Uterus (tissue), 4 donors: ENCODE measurements at places on chromosomes 13 and 19. TPM values are rescaled to one million over a fixed set of nuclear protein-coding genes. Genes with fewer than 3 reads are reported as not detected.

The MLNR gene
- not detected for total RNA-seq

DNA sequence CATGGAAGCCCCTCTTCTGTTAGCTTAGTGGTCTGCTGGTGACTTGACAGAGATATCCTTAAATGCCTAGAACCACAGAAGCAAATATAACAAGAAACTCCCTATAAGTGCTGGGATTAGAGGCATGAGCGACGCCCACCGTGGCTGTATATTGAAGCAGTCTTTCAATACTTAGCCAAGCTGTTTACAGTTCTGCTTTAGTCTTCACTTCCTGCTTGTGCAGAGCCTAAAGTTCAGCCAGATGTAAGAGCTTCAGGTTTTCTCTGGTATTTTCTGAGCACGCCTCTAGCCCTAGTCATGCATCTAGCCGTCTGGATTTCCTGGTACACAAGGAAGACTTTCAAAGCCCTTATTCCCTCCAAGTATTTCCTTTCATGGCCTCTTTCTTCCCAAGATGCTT lies 28.5 kb downstream of the TRPM4 start:
- DNase-seq = no peak
- H3K36me3 ChIP-seq = no peaks in the 10 kb centered on the region
- no peaks in the 10 kb centered on the region for H3K4me1 ChIP-seq

DNA sequence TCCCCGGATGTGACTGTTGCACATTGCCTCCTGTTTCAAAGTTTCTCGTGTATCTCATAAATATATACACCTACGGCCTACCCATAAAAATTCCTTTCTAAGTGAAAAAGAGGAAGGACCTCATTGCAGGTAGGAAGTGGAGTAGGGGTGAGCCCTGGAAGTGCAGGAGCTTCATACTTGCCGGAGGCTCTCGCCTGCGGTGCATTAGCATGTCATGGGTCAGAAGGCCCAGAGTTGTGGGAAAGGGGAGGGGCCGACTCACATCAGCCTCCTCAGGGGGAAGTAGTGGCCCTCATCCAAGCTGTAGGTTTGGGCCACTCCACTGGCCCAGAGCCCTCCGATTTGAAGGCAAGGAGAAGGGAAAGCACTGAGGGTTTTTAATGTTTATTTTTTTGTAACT lies 26.0 kb upstream of the IRS2 start:
- no peaks in the 10 kb centered on the region for H3K4me1 ChIP-seq
- H3K27ac ChIP-seq = no peak overlapping the region

The DZIP1 gene
- total RNA-seq = 24.1 TPM

The ICAM3 gene
- 65.3 TPM for total RNA-seq

DNA sequence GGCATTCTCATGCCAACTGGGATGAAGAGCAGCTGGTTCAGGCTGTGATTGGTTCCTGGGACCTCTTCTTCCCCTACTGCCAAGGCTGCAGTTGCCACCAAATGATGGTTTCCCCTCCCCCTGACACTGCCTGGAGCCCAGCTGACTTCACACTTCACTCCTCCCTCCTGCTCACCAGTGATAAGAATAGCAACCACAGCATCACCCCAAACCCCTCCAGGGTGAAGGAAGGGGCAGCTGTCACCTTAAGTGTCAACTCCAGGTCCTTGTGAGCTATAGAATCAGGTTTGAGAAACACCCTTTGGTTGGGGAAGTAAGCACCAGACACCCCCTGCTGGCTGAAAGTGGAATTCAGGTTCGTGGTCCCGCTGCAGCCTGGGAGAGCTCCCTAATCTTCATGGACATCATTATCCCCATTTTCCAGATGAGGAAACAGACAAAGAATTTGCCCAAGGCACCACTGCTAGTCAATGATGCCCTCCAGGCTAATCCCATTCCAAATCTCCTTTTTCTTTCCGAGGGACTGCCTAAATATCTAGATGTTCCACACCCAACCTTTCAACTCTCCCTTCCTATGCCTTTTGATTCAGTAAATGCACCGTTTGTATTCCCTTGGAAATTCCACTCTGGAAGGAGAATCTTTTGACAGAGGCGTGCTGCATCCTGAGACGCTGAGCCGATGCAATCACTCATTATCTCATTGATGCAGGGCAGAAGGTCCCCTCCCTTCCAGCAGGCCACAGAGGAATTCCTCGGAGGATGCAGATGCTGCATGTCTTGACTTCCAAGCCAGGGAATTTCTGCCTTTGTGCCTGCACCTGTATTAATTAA lies 50.6 kb upstream of the UQCRFS1 start:
- no peaks in the 10 kb centered on the region for H3K27me3 ChIP-seq
- H3K27ac ChIP-seq = no peak overlapping the region
- no peak for DNase-seq
- no peak overlapping the region for H3K4me3 ChIP-seq
- H3K4me1 ChIP-seq = no peaks in the 10 kb centered on the region

- H3K4me3 ChIP-seq = no peak overlapping the region
- no peak for DNase-seq
- H3K4me1 ChIP-seq = no peaks in the 10 kb centered on the region
- H3K27ac ChIP-seq = no peak overlapping the region
- no peaks in the 10 kb centered on the region for H3K27me3 ChIP-seq
Measured at GRCh38 chr19:5515737-5516136, 52.0 kb downstream of the TINCR start.

GRCh38 chr19:3266792-3267514 lies 42.5 kb downstream of the CELF5 start:
- H3K4me3 ChIP-seq = no peak overlapping the region
- no peaks in the 10 kb centered on the region for H3K36me3 ChIP-seq
- H3K4me1 ChIP-seq = no peaks in the 10 kb centered on the region
- no peak overlapping the region for H3K27ac ChIP-seq
